Activated CD8-positive, alpha-beta T cell treated with anti-CD3 and anti-CD28 coated beads, Interleukin-2, amount 10 ng/mL, durations not matched to agents 7 days and 5 days (primary cell): ENCODE measurements at places on chromosomes 16 and 17. TPM values are rescaled to one million over a fixed set of nuclear protein-coding genes. Genes with fewer than 3 reads are reported as not detected.

The EARS2 gene
- 16.4 TPM for total RNA-seq

DNA sequence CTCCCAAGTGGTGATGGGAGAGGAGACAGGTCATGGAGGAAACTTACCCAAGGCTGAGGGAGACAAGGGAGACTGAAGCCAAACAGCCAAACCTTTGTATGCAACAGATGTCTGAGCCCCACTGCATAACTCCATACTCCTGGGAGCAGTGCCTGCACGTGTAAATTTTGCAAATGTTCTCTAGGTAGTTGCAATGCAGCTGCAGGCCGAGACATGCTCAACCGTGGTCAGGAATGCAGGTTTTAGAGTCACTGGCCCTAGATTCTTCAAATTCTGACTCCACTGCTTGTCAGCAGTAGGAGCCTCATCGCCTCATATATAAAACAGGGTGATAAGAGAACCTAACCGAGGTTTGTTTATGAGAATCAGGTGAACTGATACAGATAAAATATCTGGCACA is 11.5 kb downstream of the DYNLRB2 start:
- no peak for DNase-seq

The KCTD2 gene
- 15.6 TPM for total RNA-seq

DNA sequence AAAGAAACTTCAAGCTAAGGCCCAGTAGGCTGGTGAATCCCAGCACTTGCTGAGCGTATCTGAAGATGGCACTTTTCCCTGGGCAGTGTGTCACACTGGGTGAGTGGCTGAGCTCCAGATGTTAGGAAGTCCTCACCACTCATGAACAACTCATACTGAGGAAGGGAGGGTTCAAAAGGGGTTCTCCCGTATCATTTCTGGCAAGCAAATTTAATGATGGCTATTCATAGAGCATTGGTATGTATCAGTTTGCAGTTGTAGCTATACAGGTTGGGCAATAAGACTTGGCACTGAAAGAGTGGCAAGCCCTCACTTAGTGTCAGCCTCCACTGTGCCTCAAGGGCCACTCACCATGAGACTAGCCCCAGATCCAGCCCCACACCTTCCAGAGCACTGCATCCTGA is 10.7 kb downstream of the GFOD2 start:
- no peak for DNase-seq

DNA sequence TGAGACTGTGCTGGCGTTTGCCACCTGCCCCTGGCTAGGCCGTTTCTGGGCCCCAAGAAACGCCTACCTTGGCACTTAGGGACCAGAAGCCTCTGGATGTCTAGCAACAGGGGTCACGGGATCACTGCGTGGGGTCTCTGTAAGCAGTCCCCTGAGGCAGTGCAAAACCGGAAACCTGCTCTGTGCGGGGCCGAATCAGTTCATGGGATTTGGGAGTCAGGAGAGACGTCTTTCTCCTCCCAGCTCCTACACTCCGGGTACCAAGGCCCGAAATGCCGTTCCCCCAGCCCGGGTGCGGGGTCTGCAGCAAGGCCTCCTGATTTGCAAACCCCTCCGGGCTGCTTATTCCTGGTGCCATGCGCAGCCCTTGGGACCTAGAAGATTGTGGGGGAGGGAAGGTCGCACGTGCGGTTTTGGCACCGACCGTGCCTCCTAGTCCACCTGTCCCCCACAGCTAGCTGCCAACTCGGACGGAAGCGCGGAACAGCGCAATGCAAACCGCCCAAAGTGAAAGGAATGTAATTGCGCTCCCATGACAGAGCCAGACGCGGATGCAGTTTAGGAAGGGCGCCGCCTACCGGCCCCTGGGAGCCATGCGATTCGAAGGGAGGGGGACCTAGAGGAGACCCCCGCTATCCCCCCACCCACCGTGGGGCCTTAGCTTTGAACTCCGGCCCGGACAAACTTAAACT is 6.5 kb downstream of the IRX5 start:
- no peak for DNase-seq

- peak; percentile 94 for DNase-seq
Measured at GRCh38 chr17:39199820-39200069, 338 bp upstream of the RPL19 start.

The KRT33A gene
- total RNA-seq = not detected

GRCh38 chr16:85229869-85230462 is 117.7 kb upstream of the CIBAR2 start:
- DNase-seq = no peak

GRCh38 chr17:3695129-3695722 is 729 bp downstream of the P2RX5 start:
- no peak for DNase-seq

GRCh38 chr17:83055911-83056582 is 23.4 kb upstream of the METRNL start:
- DNase-seq = peak; percentile 21

DNA sequence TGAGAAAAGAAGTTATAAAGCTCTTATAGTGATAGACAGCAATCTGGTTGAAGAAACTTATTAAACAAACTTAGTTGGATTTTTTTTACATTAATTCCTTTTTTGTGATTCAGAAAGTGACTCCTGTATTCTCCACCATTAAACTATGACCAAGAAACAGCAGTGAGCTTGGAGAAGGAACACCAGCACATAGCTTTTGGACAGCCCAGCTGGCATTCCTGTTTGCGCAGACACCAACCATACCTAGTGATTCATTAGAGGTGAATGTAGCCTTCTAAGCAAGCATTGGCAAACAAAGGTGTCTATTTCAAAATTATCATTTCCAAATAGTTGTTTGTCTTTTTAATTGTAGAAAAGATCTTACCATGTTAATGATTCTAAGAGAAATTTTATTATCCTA is 94.4 kb downstream of the STXBP4 start:
- no peak for DNase-seq

- DNase-seq = no peak
Measured at GRCh38 chr17:38447502-38448085, 19.3 kb downstream of the ARHGAP23 start.

- DNase-seq = no peak
Measured at GRCh38 chr17:5694551-5694950, 110.2 kb upstream of the NLRP1 start.

- no peak for DNase-seq
Measured at GRCh38 chr17:58150394-58150793, 2.2 kb downstream of the OR4D1 start.

- DNase-seq = no peak
Measured at GRCh38 chr17:62827746-62828485, 19.8 kb upstream of the MARCHF10 start.

The EVI2B gene
- total RNA-seq = 49.1 TPM

DNA sequence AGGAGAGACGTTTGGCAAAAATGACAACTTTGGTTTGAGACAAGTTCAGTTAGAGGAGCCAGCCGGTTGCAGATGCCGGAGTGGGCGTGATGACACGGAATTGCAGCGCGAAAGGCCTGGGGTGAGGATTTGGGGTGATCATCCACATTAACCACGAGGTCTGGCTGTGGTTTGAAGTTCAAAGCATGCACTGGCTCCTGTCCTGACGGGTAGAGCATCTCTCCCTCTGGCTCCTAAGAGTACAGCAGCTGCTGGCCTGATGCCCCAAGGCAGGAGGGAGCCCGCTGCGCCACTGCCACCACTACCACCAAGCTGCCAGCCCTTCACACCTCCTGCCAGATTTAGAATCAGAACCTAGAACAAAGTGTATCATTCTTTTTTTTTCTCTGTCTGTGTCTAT is 3.7 kb downstream of the RHBDL3 start:
- no peak for DNase-seq

DNA sequence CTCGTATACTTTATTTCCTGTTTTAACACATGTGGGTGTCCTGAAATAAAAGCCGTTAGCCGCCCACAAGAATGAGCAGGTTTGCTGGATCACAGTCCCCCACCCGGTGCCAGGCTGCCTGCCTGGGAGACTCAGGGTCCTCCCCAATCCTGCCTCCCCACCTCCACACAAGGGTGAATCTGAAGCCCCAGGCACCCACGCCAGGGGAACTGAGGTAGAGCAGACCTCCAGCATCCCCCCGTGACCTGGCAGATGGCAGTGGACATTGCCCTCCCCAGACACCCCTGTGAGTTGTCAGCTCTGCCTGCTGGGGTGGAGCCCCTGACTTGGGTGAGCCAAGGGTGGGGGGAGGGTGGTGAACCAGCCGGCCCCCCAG is 114.8 kb downstream of the METRNL start:
- DNase-seq = no peak

GRCh38 chr17:70922268-70922667 is 752.9 kb downstream of the KCNJ2 start:
- DNase-seq = no peak

- DNase-seq = no peak
Measured at GRCh38 chr16:89742948-89743347, 21.6 kb downstream of the ZNF276 start.

DNA sequence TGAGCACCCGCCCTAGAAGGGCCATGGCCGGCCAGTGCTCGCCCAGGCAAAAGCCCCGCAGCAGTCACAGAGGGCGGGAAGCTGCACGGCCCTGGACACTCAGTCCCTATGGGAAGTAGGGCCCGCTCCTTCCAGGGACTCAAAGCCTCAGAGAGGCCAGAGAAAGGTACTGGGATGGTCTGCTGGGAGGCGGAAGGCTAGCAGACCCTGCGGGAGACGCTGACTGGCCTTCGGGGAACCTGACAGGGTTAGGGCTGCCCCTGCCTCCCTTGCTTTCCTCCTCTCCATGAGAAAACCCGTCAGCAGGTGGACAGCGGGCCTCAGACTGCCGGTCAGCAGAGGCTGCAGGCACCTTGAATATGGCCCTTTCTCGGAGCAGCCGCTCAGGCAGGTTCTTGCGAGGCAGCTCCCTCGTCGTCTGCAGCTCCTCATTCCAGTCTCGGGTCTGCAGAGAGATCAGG is 11.5 kb downstream of the CLUH start:
- DNase-seq = no peak

- DNase-seq = no peak
Measured at GRCh38 chr16:539901-540530, 12.5 kb downstream of the CAPN15 start.

The KRT28 gene
- not detected for total RNA-seq

The C16orf74 gene
- total RNA-seq = 0.21 TPM

The ADAD2 gene
- total RNA-seq = 0.18 TPM

GRCh38 chr16:85326794-85327181 is 214.5 kb upstream of the CIBAR2 start:
- no peak for DNase-seq

The ZNF207 gene
- 263 TPM for total RNA-seq

The PPP1R27 gene
- total RNA-seq = not detected

GRCh38 chr17:9330611-9331271 is 244.9 kb downstream of the STX8 start:
- DNase-seq = no peak
